Stimulated activated CD8-positive, alpha-beta memory T cell treated with anti-CD3 and anti-CD28 coated beads, Interleukin-15, amount 100 ng/mL, for 24 hours (primary cell): ENCODE measurements at places on chromosomes 5 and 9.

- DNase-seq = no peak
Observed at GRCh38 chr9:130124085-130124860, 47.9 kb upstream of the NCS1 start.

DNA sequence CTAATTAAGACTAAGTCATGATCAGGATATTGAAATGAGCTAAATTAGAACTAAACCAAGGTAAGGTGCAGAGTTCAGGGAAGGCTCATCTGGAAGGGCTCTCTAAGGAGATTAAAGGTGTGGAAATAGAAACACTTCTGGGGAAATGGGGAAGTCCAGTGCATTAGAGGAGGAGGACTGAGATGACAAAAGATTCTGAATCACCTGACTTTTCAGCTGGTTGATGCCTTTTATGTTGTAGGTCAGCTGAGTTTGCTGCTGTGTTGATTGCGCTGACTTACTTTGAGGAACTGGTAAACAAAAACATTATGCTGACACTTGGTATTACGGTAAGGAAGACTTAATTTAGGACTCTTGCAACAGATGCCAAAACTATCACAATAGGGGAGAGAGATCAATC, 23.8 kb downstream of the IFNA5 start:
- no peak for DNase-seq

- no peak for DNase-seq
Observed at GRCh38 chr5:112554101-112554977, 135.3 kb upstream of the EPB41L4A start.

DNA sequence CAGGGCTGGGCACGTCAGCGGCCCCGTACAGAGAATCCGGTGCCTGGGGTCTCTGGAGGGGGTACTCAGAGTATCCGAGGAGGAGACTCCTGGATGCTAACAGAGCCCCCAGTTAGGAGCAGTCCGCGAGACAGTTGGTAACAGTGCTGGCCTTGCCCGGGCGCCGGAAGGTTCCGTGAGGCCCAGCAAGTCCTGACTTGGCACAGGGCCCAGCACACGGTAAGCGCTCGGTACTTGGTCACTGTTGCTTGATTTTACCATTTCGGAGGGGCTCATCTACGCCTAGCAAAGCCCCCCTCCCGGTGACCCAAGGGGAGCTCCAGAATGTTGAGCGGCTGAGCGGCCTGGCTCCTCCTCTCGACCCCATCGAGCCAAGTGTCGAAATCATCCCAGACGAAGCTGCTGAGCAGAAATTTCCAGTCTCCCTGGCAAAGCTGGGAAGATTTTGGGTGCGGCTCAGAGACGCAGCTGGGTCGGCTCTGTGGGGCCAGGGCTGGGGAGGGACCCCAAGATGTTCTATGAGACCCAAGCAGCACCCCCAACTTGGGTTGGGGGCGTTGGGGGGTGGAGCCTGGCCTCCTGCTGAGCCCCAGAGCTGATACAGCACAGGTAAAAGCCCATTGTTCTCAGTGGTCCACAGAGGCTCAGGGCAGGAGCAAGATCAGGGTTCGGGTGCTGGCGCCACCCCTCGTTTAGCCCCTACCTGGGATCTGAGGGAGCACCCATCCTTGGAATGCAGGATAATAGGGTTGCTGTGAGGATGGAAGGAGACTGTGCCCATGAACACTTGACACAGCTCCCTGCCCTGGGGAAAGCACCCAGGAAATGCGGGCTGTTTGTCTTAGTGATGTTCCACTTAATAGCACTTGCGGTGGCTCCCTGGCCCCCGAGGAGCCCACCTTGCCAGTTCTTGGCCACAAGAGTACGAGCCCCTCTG, 137.2 kb downstream of the C9orf50 start:
- no peak for DNase-seq

DNA sequence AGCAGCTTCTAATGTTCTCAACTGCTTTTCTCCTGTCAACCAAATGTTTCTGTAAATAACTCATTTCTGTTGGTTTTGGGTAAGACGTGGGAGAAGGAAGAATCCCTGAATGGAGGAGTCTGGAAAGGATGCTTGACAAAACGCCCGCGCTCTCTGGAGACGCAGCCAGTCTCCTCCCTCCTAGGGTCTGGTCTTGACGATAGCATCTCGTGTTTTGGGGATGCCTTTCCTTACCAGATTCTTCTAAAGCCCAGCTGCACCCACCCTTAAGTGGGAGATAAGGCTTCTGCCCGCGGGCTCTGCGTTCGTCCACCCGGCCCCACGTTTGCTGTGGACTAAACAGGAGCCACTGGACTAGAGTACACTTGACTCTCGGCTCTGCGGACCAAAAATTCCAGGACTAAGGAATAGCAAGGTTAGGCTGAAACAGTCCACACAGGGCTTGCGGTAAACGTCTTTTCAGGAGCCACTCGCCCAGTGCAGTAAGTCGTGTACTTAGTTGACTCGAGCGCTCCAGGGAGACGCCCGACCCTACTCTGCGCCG, 491 bp upstream of the CTSL start:
- DNase-seq = no peak

DNA sequence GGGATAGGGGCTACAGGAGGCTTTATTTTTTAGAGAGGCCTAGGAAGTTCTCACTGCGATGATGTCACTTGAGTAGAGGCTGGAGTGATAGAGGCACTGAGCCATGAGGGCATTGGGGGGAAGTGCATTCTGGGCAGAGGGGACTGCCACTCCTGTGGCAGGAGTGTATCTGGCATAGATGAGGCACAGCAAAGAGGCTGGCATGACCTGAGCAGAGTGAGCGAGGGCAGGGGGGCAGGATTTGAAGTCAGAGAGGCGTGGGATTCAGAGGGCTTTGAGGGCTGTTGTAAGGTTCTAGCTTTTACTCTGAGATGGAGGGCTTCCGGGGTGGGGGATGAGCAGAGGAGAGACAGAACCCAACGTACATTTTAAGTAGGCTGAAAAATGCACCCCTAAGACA, 91.9 kb upstream of the SH3PXD2B start:
- no peak for DNase-seq

- no peak for DNase-seq
Observed at GRCh38 chr5:151083081-151083676, 2.3 kb upstream of the TNIP1 start.

DNA sequence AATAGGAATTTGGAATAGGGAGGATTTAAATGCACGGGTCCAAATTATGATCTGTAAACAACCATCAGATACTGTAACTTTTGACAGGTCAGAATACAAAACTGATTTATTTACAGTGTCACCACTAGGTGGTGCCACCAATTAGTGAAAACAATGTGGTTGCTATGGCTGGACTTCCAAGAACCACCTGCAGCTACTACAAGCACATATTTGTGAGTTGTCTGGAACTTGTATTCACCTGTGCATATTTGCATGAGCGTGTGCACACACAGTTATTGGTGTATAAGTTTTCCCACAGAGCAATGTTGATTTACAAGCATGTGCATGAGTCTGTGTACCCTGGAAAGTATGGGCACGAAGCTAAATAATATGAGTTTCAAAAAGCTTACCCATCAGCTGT, 3.0 kb upstream of the HRCT1 start:
- no peak for DNase-seq

GRCh38 chr9:613771-614347, 227.6 kb upstream of the DMRT1 start:
- no peak for DNase-seq

DNA sequence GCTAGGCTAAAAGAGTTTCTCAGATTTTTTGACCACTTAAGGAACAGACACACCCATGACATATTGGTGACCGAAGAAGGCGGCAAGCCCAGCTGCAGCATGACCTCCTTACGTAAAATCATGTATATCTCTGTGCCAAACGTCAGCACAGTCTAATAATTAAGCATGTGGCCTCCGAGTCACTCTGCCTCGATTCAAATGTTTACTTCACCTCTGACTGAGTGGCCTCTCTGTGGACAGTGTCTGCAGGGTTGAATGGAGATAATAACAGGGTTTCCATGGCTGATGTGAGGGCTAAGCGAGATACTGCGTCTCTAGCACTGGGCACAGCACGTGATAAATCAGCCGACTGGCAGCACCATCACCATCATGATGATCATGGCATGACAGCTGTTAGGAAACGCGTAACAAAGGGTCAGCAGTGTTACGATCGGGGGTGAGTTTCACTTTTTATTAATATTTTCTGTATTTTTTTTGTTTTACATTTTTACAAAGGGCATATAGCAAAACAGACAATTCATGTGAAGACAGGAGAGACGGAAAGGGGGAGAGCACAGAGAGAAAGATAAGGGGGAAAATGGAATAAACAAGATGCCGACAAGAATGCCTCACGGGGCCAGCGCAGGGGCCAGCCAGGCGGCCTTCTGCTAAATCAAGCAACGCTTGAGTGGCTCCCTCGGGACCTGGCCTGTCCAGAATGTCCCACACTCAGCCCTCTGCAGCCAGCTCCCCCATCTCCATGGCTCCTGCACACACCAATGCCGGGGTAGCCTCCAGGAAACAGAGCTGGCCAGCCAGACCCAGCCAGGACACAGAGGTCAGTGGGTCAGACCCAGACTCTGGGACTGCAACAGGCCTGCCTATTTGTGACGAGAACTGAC, 60.3 kb downstream of the ADAMTS2 start:
- no peak for DNase-seq

- no peak for DNase-seq
Observed at GRCh38 chr5:124738681-124739633, 7.5 kb downstream of the ZNF608 start.

DNA sequence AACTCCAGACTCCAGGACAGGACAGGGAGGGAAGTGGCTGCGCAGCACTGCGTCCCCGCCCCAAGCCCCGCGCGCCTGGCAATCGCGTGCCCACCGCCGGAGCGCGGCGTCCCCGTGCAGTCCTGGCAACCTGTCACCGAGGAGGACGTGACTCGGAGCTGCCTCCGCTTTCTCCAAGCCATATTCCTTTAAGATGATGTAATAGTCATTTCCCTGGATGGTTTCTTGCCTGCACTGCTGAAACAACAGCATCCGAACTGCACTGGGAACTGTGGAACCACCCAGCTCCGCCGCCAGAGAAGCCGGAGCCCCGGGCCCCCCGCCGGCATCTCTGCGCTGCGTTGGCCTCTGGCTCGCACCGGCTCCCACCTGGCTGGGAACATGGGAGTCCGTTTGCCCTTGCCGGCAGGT, 34.5 kb downstream of the KCTD16 start:
- no peak for DNase-seq

- no peak for DNase-seq
Observed at GRCh38 chr9:117706421-117707116, 2.4 kb downstream of the TLR4 start.

DNA sequence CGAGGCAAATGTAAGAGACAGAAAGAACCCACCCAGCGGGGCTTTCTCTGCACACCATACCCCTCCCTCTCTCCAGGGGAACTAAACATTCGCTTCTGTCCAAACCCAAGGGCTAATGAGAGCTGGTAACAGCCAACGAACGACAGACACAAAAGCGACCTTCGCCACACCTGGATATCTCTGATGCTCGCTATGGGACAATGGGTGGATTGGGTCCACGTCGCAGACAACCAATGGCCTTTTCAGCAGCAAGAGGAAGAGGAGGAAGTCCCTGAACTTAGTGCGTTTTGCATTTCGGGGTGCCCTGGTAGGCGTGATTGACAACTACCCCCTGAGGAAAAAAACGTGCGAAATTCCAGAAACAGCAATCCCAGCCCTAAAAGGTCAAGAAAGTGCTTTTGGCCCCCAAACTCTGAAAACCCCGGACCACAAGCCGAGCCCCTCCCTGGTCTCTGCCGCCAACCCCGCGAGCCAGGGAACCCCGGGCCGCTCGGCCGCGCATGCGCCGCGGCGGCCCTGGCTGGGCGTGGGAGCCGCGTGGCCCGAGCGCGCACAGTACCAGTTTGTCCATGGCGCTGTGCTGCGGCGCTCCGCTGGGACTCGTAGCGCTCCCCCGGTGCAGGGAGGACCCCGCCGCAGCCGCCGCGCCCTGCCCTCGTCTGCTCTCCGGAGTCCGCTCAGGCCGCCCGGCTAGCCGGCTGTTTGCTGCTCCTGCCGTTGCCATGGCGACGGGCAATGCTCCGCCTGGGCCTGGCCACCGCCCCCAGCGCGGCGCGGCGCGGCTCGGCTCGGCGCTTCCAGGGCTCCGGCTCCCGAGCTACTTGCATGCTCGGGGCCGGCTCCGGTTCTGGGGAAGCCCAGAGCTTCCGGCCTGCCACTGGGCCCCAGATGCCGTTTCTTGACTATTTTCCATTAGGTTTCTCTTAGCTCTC, 66.9 kb upstream of the DNAH5 start:
- DNase-seq = peak; percentile 13

DNA sequence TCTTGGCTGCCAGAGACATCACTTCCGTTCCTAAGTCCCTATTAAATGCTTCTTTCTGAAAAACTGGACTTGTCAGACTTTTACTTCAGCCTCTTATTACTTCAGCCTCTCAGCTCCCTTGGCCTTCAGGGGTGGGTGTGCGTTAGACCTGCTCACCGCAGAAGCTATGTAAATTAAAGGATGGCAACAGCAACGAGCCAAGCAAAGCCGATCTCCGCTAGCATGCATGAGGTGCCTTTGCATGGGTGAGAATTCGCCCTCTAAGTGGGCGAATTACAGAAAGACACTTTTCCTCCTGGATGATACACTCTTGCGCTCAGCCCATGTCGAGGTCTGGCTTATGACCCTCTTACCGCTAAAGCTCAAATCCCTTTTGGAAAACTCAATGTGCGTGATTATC, 10.9 kb upstream of the IL3 start:
- DNase-seq = no peak

GRCh38 chr5:176781054-176781375, 29.3 kb upstream of the UNC5A start:
- DNase-seq = no peak

DNA sequence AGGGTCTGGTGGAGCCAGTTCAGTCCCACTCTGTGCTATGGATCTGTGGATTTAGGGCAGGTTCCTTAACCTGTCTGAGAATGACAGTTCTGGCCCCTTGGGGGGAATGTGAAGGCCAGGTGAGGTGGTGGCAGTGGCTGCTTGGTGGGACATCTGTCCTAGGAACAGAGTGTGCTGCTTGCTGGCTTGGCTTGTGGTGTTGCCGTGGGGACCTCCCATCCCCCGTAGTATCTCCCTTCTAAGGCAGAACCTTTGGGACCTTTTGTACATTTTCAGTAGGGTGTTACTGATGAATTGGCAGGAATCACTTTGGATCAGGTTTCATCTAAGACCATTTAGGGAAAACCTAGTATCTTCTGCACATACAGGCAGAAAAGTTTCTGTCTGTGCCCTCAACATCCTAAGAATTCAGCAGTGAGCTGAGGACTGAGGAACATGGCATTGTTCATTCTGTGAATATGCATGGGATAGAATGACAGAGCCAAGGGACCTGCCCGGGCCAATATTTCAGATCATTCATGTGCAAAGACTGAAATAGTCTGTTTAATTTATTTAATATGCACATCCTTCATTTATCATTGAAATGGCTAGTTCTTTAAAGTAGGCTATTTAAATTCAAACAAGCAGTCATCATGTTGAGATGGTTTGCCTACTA, 64.6 kb downstream of the WNK2 start:
- no peak for DNase-seq

DNA sequence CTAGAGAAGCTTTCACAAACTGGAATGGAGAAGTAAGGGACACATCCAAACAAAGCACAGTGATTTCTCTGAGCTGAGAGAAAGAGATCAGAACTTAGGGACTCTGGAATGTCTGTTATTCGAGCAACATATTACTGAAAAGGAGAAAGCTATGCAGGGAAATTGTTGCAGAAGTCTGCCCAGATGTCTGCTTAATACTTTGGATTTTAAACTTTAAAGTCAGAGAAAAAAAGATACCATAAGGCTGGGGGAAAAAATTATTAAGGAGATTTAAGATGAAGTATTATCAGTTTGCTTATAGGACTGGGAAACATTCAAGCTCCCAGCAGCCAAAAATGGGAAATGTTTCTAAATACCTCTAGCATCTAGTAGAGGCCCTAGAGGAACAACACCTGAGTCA, 803.9 kb downstream of the TAF11L14 start:
- no peak for DNase-seq
